ENCODE measurements at places on chromosomes 2 and 18.

DNA sequence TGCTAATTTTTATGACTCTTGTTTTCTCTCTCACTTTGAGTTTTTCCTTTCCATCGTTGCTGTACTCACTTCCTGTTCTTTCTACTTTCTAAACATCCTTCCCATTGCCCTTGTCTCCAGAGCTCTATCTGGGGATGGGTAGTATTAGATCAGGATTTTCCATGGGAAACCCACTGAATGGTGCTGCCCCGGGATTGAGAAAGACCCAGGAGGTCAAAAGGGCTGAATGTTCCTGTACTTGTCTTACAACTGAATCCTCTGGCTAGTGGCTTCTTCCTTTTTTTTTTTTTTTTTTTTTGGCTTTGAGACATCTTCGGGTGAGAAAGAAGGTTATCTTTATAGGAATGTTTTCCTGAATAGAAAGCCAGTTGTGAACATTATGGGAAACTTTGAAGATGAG is 364.8 kb upstream of the SLC14A2 start:
- no peak for DNase-seq

DNA sequence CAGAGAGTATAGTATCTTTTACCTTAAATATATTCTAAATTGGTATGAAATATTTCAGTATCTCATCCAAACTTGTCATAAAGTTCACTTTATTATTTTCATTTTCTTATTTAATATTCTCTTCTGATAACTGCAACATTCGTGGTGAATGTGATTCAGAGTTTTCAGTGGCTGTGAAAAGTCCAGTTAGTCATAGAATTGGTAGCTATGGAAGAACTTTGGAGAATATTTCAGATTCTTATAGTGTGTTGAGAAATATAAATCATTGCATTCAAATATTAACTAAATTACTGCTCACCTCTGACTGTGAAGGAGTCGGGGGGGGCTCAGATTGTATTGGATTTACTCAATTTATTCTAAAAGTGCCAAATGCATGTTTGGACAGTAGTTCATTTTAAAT is 178.6 kb upstream of the VWC2L start:
- DNase-seq = no peak

GRCh38 chr2:224722250-224722649 is 6.1 kb upstream of the CCDC195 start:
- DNase-seq = no peak

DNA sequence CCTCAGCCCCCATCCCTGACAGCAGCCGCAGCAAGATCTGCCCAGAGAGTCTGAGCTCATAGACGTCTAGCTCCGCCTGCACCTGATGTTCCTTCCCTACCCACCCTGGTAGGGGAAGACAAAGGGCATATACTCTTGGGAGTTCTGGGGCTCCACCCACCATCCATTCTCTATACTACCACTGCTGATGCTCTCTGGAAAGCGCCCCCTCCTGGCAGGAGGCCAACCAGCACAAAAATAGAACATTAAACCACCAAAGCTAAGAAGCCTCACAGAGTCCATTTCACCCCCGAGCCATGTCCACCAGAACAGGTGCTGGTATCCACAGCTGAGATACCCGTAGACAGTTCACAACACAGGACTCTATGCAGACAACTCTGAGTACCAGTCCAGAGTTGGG is 662.6 kb upstream of the FAM98A start:
- no peak for DNase-seq

- DNase-seq = no peak
Observed at GRCh38 chr2:68736086-68736485, 1.5 kb downstream of the ARHGAP25 start.

- no peak for DNase-seq
Observed at GRCh38 chr2:145483854-145484253, 963.9 kb upstream of the ZEB2 start.

DNA sequence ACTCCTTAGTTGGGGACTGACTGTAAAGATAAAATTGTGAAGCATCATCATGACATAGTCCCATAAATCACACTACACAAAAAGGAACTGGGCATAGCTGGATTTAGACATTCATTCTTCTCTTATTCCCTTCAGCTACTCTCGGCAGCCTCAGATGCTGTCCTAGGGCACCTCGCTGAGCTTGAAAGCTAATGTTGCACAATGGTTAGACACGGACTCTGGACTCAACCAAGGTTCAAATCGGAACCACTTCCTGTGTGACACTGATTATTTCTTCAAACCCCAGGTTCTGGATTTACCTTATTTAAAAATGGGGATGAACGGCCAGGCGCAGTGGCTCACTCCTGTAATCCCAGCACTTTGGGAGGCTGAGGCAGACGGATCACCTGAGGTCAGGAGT is 89.8 kb downstream of the CCBE1 start:
- DNase-seq = no peak

GRCh38 chr2:164868563-164869419 is 27.2 kb upstream of the COBLL1 start:
- DNase-seq = no peak

- no peak for DNase-seq
Observed at GRCh38 chr2:152347076-152347475, 12.1 kb downstream of the FMNL2 start.

GRCh38 chr2:173550143-173550542 is 195.5 kb downstream of the CDCA7 start:
- no peak for DNase-seq

DNA sequence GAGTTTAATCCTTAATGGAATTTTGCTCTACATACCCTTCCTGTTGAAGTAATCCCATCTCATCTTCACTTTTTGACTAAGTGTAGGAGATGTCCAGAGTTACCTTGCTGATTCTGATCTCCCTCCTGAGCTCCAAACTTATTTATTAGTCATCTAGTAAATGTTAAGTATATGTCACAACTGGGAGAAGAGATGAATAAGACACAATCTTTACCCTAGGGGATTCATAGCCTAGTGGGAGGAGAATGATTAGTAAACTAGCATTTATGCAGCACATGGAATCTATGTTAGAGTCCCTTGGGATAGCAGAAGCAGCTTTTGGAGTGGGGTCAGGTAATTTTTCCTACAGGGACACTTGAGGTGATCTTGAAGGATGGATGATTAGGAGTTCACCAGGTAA is 20.7 kb downstream of the ACVR2A start:
- no peak for DNase-seq

GRCh38 chr2:121897335-121897970 is 142.0 kb downstream of the TSN start:
- no peak for DNase-seq

- DNase-seq = no peak
Observed at GRCh38 chr2:175579646-175580045, 398.1 kb upstream of the ATP5MC3 start.

GRCh38 chr18:70288851-70289328 is at the start of gene SOCS6:
Gene SOCS6 (plus strand): TSS chr18:70289045. CDS start chr18:70324669, 35,624 bp downstream.
- DNase-seq = peak; percentile 10

- DNase-seq = no peak
Observed at GRCh38 chr2:127771756-127772155, 39.2 kb downstream of the WDR33 start.

- no peak for DNase-seq
Observed at GRCh38 chr2:232658217-232658785, 24.9 kb downstream of the EFHD1 start.

DNA sequence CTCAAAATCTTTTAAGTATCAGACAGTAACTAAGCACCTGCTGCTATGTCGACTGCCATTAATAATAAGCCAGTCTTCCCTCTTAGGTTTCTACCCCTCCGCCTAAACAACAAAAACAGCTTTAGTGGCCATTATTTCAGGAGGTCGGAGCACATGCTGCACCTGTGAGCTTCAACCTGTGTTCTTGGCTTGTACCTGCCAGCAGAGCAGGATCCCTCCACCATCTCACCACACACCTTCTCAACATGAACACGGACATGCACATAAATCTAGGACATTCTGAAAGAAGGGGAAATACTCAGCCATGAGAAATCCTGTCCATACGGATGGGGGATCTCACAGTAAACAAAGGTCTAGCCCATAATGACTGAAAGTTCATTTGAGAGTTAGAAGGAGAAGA is 3.7 kb downstream of the CYB5A start:
- no peak for DNase-seq

GRCh38 chr2:29042561-29043075 is 31.7 kb downstream of the PCARE start:
- DNase-seq = no peak

DNA sequence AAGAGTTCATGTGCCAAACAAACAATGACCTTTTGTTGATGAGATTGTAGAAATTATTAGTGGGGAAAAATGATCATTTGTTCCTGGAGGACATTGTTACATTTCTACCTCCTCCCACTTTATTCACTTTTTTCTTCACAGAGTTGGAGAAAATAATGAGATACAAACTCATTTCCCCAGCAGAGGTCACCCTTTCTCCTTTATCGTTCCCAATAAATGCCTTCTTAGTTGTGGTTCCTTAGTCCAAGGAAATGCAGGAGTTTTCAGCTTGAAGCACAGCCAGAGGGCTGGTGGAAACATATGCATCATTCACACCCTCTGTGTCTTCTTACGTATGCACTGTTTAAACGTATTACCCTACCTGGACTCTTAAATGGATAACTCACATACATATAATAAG is 108.8 kb downstream of the SLC4A3 start:
- DNase-seq = no peak

DNA sequence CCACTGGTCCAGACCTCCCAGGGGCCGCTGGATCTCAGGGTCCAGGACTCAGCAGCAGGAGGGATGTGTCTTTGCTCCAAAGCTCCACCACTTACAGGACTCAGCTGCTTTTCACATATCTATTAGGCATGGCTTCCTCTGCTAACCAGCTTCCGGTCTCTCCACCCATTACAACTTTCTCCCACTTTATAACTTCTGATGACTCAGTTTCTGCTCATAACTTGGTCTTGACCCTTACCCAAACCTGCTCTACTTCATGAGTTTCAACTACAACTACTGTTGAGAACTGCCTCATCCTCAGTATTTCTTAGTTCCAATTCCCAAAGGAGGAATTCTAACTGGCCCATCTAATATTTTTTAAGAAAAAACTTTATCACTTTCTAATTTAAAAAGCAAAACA is 17.2 kb downstream of the SULT1C2 start:
- no peak for DNase-seq

DNA sequence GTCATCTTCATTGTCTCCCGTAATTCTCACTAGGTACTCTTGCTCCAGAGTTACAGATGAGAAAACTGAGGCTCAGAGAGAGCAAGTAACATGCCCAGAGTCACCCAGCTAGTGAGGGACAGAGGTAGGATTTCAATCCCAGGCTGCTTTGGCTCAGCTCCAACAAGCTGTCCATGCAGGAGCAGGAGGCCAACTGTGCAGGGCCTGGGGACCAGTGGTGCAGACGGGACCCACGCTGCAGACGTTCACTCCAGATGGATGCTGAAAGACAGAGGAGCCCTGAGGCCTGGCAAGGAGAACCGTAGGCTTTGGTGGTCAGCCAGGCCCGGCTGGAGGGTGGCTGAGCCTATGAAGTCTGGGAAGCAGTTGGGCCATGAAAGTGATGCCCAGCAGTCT is 102.6 kb downstream of the MCFD2 start:
- no peak for DNase-seq

DNA sequence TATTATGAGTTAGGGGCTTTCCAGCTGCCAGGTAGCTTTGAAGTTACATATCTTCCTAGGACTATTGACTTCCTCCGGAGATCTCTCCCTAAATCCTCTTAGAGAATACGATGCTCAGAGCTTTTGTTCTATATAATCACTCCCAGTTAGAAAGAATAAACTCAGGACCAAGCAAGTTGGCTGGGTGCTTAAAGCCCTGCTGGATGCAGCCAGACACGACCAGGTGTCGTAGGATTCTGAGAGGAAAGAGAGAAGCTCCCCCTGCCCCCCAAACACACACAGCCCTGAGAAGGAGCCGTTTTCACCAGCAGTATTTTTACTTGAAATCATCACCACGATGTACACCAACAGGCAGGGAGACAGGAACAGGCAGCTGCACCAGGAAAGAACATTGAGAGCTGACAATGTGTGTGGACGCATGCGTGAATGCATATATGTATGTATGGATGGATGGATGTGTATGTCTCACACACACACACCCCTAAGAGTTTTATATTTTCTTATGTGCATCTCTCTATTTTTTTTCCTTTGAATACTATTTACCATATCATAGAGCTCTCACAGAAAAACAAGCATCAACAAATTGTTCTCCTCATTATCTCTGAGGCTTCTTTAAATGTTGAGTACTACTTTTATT is 382.6 kb downstream of the EPHA4 start:
- DNase-seq = no peak

GRCh38 chr2:31255911-31256571 is 22.1 kb downstream of the EHD3 start:
- DNase-seq = no peak

DNA sequence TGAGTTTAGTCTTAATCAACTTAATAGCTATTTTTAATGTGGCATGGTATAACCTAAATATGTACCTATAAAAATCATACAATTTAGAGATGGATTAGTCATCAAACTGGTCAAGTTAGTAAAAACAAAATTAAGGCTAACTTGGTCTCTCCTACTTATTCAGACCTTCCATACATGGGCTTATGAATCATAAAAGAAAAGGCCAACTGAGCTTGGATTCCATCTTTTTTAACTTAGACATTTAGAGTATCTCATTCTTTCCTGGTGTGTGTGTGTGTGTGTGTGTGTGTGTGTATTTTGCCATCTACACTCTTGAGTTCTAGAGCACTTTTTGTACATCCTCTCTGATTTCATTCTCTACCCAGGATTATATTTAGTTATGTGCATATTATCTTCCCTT is 637.5 kb downstream of the PLCL1 start:
- no peak for DNase-seq

DNA sequence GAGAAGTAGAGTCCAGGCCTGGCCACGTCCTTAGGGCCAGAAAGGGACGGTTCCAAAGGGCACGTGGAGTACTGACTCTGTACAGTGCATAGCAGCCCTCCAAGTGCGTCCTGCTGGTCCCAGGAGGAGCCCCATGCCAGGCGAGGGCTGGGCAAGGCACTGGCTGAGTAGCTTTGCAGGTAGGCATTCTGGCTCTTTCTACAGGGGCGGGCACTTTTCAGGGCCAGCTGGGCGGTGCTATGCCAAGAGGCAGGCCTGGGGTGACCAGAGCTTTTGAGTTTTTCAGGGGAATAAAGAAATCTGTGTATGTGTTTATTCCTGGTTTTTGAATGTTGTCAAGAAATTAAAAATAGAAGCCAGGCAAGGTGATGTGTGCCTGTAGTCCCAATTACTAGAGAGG is 15.4 kb upstream of the GLI2 start:
- DNase-seq = no peak

- DNase-seq = no peak
Observed at GRCh38 chr2:217049422-217049821, 189.6 kb upstream of the TNP1 start.

DNA sequence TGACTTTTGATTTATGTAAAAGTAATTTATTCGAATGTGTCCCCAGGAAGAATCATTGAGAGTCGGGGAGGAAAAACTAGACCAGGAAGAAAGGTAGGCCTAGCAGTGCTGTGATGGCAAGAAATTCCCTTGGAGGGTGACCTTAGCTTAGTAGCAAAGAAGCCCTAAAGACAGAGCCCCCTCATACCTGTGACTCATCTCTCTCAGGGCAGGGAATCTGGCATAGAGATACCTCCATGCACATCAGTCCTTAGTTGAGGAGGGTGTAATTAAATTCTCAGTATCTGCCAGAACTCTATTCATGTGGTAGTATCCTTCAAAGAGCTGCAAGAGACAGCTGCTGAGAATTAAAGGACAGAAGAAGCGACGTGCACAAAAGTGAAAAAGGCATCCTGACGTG is 360.3 kb downstream of the FBXO15 start:
- DNase-seq = no peak

Measured in NCI-H187 (cell line).